ENCODE measurements at places on chromosomes 1 and 21. TPM values are rescaled to one million over a fixed set of nuclear protein-coding genes. Genes with fewer than 3 reads are reported as not detected.

DNA sequence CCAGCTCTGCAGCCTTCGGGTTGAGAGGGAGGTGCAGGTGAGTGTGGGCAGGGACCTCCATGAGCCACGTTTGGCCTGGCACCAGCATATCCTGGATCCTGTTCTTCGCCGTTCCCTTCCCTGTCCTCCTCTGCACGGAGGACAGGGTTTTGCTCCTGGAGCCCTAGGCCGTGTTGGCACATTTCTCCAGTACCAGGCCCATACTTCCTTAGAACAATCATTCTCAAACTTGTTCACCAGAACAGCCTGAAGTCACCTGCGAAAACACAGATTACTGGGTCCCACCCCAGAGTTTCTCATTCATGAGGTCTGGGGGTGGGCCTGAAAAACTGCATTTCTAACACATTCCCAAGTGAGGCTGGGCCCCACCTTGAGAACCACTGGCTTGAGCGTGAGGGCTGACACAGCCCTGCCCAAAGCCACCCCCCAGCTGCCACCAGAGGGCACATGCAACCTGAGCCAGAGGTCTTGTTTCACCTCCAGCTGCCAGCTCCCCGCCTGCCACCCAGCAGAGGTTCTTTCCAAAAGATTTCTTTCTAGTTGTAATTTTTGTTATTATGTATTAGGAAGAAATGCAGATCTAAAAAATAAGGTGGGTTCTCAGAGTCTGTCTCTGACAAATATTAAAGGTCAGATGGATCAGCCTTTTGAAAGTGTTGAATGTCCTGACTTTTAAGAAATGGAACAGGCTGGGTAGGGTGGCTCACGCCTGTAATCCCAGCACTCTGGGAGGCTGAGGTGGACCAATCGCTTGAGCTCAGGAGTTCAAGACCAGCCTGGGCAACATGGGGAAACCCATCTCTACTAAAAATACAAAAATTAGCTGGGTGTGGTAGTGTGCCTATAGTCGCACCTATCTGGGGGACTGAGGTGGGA is 39.6 kb upstream of the LDLRAP1 start:
- peak; percentile 59 for DNase-seq

GRCh38 chr1:43272161-43272560 is 2.4 kb downstream of the TMEM125 start:
- DNase-seq: no peak

GRCh38 chr1:230077436-230078213 is 10.6 kb downstream of the GALNT2 start:
- no peak for DNase-seq

DNA sequence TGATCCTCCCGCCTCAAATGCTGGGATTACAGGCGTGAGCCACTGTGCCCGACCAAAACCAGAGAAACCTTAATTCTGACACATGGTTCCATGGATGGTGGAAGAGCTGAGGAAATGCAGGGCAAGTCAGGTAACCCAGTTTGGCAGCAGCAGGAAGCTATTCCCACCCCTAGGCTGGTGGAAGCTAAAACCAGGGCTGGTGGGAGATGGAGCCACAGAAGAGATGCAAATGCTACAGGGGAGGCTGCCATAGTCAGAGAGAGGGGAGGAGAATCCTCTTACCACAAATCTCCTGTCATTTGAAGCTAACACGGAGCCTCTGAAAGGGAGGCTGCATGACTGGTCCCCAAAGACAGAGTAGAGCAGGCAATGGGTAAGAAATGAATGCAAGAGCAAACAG is 4.1 kb upstream of the CDC42BPA start:
- DNase-seq: no peak

- no peak for DNase-seq
These were observed 15.4 kb upstream of the VSIG8 start for GRCh38 chr1:159877695-159878444.

DNA sequence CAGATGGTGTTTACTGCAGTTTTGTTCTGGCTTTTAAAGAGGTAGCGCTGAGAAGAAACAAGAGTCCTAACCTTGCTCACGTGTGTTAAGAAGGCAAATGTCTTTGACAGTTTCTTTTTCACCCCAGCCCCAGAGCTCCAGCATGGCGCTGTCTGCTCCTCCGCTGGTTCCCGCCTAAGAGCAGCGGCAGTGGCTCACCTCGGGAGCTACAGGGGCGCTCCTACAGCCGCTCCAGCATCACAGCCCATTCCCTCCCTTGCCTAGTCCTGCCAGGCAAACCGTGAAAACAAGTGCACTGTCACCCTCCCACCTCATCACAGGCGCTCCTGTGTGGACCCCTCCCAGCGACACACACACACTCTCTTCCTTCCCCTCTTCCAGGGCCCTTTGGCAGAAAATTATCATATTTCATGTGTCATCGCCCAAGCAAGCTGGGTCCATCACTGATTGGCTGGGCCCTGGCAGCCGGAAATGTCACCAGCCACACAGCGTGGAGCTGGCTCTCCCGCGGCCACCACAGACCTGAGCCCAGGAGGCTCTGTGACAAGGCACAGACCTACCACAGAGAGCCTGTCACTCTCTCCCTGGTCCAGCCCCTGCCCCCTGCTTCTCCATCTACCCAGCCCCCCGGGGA is 1.2 kb upstream of the HIVEP3 start:
- peak; percentile 63 for DNase-seq

GRCh38 chr1:28190337-28190979 is 14.0 kb upstream of the PTAFR start:
- DNase-seq: no peak

- peak; percentile 29 for DNase-seq
These were observed 1.6 kb downstream of the IFI44 start for GRCh38 chr1:78651241-78651640.

- no peak for DNase-seq
These were observed 17.8 kb downstream of the KIF2C start for GRCh38 chr1:44757420-44757819.

DNA sequence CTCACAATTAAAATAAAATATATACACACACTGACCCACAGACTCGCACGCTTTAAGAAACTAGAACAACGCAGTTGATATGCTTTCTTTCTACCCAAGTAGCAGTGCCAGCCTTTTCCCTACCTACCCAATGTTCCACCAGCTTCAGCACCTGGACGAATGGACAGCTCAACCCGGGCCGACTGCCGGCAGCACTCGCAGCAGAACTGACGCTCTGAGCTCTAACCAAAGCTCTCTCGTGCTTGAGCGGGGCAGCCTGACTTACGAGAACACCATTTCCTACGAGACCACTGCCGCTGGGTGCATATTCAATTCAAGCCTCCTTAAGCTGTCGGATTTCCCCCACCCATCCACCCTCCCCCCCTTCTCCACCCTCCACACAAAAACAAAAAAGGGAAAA is 127.4 kb upstream of the DPYD start:
- DNase-seq: peak; percentile 90

DNA sequence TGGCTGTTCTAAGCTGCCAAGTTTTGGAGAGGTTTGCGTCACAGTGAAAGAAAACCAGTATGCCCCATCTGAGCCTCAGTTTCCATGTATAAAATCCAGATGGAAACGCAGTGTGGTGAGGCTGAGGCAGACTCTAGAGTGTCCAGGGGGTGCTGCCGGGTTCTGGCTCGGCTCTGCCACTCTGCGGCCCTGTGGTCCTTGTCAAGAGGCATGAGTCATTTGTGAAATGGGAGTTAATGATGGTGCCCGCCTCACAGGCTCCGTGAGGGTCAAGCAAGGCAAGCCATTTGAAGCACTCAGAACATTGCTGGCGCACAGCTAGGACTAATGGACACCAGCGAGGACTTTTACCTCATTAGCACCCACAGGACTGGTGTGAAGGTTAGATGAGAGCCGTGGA is 214.3 kb downstream of the PTPRU start:
- no peak for DNase-seq

- peak; percentile 87 for DNase-seq
These were observed at the start of gene TTC39A for GRCh38 chr1:51330331-51331201. TTC39A (minus strand) TSS chr1:51330562; CDS start chr1:51330477, 85 bp downstream.

GRCh38 chr1:224919508-224919907 is 10.0 kb upstream of the DNAH14 start:
- DNase-seq: no peak

DNA sequence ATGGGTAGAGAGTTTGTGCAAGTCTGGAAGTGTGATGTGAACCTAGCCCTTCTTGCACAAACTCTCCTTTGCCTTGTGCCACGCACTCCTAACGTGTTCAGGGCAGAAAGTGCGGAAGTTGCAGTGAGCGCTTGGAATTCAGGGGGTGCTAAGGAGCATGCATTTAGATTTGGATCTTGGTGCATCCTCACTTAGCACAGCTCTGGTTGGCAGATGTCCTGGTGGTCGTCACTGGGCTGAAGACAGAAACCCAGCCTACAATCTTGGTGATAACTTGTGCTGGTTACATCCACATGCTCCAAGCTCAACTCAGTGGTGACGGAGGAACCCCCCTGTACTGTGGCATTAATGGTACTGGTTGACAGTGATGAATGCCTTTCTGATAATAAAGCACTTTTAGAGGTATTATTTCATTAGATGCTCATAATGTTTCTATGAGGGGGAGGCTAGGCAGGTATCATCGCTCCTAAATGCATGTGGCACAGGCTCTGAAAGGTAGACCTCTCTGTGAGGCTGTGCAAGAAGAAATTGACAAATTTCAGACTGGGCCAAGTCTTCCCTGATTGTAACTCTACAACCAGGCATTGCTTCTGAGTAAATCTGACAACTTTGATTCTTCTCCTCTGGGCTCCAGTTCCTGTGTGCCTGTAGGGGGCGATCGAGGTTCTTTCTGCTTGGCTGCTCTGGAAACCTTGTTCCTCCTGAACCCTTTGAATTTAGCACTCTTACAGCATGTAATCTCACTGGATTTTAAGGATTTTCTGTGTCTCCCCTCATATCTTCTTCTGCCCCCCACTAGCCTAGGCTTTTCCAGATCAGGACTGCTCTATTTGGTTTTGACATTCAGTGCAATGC is 40.6 kb downstream of the MAPKAPK2 start:
- no peak for DNase-seq

GRCh38 chr1:40036574-40036973 is 4.0 kb upstream of the CAP1 start:
- DNase-seq: no peak

- DNase-seq: no peak
These were observed 801 bp downstream of the RSPO1 start for GRCh38 chr1:37633938-37634243.

DNA sequence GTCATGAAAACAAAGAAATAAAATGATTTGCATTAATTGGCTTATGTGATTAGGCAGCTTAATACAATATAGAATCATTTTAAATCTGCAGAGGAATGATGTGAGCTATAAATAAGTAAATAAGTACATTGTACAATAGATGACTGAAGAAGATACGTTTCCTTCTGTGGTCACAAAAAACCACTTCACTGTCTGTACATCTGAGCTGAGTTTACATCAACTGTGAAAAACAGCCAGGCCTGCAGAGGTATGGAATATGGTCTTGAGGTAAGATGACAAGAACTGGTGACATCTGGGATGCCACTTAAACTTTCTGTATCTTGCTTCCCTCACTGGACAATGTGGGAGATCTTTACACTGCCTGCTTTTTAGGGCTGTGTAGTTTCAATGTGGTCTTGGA is 130.0 kb upstream of the BEND5 start:
- DNase-seq: no peak

- DNase-seq: no peak
These were observed 511.8 kb upstream of the USP24 start for GRCh38 chr1:55726994-55727393.

DNA sequence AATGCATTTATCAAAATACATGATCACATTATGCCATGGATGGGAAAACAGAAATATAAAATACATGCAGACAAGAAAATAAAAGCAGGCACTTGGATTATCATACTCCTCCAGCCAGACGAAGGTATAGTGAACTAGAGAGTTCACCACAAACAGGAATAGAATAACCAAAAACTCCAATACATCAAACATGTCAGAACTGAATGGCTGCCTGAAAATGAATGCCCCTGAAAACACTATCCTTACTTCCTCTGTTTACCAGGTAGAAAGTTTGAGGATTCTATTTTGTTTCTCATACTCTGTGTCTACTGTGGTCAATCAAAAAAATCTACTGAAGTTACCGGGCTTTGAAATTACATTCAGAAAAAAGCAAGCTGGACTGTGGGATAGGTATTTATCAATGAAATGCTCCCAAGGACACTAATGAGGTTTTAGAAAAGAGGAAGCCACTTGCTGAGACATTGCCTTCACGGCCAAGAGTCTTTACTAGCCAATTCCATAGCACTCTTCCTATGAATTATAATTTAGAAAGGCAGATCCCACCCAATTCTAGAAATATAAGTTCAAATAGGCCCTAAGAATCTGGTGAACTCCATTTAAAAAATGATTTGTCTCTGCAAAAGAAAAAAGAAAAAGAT is 197.7 kb downstream of the SMYD3 start:
- no peak for DNase-seq

GRCh38 chr1:20666804-20667203 is 5.6 kb upstream of the DDOST start:
- DNase-seq: no peak

- DNase-seq: no peak
These were observed 8.0 kb upstream of the MYBPHL start for GRCh38 chr1:109314795-109315194.

DNA sequence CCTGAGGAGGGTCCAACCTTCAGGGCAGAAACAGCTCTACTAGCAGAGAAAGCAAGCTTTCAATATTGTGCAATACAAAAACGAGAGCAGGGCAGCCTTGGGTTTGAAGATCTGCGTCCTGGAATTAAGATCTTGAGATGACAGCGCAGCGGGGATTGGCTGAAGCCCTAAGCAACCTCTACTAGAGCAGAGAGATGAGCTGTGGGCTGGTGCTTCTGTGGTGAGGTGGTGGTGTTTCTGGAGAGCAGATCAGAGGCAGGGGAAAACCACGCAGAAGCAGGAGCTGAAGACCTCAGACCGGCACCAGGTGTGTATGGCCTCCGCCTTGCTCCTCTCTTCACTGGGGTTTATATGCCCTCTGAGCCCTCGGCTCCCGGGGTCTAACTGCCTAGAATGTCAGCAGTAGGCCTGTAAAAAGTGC is 12.5 kb downstream of the TRAF3IP3 start:
- DNase-seq: peak; percentile 63

DNA sequence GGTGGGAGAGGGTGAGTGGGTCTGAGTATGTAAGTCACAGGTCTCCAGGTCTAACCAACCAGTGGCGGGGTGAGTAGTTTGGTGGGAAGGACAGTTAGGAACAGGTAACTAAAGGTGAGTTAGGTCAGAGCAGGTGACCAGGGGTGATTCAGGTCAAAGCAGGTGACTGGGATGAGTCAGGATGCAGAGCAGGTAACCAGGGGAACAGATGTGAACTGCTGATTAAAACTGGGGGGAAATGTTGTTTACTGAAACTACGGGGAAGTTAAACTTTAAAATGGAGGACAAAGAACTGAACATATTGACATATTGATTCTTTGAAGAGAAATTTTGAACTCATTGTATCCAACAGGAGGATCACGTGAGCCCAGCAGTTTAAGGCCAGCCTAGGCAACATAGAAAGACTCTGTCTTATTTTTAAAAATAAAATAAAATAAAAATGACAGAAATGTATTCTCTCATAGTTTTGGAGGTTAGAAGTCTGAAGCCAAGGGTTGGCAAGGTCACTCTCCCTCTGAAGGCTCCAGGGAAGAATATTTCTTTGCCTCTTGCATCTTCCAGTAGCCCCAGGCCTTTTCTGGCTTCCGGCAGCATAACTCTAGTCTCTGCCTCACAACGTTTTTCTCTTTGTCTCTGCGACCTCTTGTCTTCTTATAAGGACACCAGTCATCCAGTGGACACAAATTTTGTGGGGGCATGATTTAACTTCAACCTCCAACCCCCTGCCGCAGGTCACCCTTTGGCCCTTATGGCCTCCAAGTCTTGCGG is 64.3 kb upstream of the TINAGL1 start:
- DNase-seq: no peak

The NBPF10 gene
- 10.5 TPM for total RNA-seq

The NECTIN4 gene
- total RNA-seq: 10.5 TPM

The RHBDL2 gene
- 3.1 TPM for total RNA-seq

The TLR5 gene
- 4.1 TPM for total RNA-seq

The FLG2 gene
- not detected for total RNA-seq

The COL11A1 gene
- 1.0 TPM for total RNA-seq

The BRDT gene
- total RNA-seq: not detected

The HCN3 gene
- total RNA-seq: 6.3 TPM

All from upper lobe of left lung (tissue), 6 donors.